ENCODE measurements at places on chromosomes 1 and 21. TPM values are rescaled to one million over a fixed set of nuclear protein-coding genes. Genes with fewer than 3 reads are reported as not detected.

DNA sequence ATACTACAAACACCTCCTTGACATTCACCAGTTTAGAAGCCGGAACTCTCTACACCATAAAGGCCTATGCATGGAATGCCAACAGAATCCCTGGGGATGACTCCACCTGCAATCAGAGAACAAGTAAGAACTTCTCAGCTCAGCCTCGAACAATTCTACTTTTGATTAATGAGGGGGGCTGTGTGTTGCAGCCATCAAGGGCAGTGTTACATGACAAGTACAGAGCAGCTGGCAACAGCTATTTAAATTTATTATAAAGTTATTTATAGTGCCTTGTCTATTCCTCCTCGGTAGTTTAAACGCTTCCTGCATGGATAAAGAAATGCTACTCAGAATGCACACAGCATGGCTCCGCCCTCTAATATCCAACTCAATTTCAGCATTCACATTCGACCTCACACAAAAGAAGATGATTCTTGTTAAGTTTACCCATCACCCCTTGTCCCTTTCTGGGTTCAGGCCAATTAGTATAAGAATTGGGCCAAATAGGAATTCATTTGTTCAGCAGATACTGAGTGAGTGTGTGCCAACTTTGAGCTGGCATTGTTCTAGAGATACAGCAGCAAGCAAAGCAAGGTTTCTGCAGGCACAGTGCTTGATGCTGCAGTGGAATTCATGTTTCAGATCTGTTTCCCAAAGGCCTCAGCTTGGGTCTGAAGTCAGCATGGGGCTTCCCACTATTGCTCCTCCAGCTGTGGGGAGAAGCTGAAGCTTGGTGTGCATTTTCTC lies 6.4 kb downstream of the FNDC7 start:
- H3K36me3 ChIP-seq: no peaks in the 10 kb centered on the region

DNA sequence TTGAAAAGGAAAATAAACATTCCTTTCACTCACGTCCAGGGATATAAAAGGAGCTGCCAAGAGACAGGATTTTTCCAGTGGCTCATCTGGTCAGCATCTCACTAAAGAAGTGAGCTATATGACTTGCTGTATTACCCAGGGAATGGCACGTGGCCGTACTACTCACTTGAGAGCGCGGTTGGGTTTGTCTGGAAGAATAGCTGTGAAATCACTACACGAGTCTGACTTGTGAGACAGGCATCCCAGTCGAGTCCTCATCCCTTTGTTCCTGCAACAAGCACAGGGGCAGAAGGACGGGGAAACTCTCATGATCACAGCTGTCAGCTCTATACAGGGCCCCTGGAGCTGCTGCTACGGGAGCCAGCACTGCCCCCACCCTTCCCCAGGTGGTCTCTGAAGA lies 17.7 kb downstream of the RGS8 start:
- H3K27me3 ChIP-seq: peaks cover 2% of the 10 kb centered on the region
- no peak for DNase-seq
- no peak overlapping the region for H3K27ac ChIP-seq
- no peaks in the 10 kb centered on the region for H3K4me1 ChIP-seq
- H3K4me3 ChIP-seq: no peak overlapping the region

The LCE3E gene
- total RNA-seq: not detected

GRCh38 chr21:46094401-46095082 lies 3.4 kb upstream of the COL6A2 start:
- no peak overlapping the region for H3K4me3 ChIP-seq
- DNase-seq: no peak
- no peaks in the 10 kb centered on the region for H3K4me1 ChIP-seq

All from T-cell (primary cell).